ENCODE measurements at places on chromosomes 1 and 21.

DNA sequence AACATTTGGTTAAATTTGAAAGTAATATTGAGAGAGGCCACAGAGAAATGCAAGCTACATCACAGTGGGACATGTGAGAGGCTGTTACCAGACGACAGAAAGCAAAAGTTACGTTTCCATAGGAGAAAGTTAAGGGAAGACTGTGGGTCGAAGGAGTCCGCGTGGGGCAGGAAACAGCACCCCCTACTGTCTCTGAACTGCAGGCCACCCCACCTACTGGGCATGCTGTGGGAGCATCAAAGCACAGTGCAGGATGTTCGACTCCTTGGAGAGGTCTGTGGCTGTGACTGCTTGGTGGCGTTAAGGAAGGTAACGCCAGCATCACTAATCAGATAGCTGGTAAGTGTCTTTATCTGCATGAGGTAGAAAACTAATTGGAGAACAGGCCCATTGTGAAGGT, 123.9 kb downstream of the PTBP2 start:
- H3K27me3 ChIP-seq, result no peaks in the 10 kb centered on the region
- peak; percentile 34 for DNase-seq
- no peaks in the 10 kb centered on the region for H3K4me1 ChIP-seq
- no peak overlapping the region for H3K27ac ChIP-seq
- no peaks in the 10 kb centered on the region for H3K36me3 ChIP-seq

- H3K4me1 ChIP-seq, result no peaks in the 10 kb centered on the region
- no peak within 1 kb of the TSS for H3K4me3 ChIP-seq
- DNase-seq, result no peak
- H3K27ac ChIP-seq, result no peak within 1 kb of the TSS
Observed at GRCh38 chr1:146021622-146022402, at the start of gene HJV. Gene HJV (minus strand): TSS chr1:146021735. CDS start chr1:146020231, 1,504 bp downstream.

DNA sequence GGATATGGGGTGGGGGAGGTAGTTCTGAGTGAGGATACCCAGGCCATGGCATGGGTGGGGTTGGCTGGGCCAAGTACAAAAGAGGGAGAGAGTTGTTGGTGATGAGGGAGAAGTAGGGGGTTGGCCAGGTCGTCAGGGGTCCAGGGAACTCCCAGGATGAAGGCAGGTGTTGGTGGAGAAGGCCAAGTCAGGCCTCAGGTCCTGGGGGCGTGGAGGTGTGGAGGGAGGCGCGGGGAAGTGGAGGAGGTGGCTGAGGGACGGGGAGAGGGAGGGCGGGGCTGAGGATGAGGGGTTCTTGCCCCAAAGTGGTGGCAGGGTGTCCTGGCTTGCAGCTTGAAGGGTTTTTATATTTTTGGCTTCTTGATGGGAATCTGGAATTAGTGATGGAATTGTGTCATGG, 61.1 kb downstream of the FOXO6 start:
- H3K36me3 ChIP-seq, result no peaks in the 10 kb centered on the region
- no peak for DNase-seq
- H3K27me3 ChIP-seq, result no peaks in the 10 kb centered on the region
- H3K27ac ChIP-seq, result no peak overlapping the region
- peaks cover 7% of the 10 kb centered on the region for H3K4me1 ChIP-seq

GRCh38 chr1:71193153-71193552, 112.3 kb upstream of the ZRANB2 start:
- no peak overlapping the region for H3K4me3 ChIP-seq
- no peak overlapping the region for H3K27ac ChIP-seq
- DNase-seq, result no peak

DNA sequence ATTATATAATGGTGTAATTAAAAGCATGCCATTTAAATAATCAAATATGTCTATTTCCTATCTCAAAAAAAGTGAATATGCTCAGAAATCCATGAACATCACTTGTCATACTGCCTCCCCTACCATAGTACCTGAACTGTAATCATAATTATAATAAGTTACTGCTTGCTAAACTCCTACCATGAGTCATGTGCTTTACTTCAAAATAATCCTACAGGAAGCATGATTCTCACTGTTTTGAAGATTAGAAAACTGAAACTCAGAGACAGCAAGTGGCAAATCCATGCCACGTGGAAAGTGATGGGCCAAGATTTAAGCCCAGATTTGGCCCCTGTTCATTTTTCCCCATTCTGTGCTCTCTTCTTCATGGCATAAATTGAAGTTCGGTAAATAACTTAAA, 5.2 kb downstream of the LRRC7 start:
- H3K36me3 ChIP-seq, result no peaks in the 10 kb centered on the region
- H3K4me3 ChIP-seq, result no peak overlapping the region
- DNase-seq, result no peak

DNA sequence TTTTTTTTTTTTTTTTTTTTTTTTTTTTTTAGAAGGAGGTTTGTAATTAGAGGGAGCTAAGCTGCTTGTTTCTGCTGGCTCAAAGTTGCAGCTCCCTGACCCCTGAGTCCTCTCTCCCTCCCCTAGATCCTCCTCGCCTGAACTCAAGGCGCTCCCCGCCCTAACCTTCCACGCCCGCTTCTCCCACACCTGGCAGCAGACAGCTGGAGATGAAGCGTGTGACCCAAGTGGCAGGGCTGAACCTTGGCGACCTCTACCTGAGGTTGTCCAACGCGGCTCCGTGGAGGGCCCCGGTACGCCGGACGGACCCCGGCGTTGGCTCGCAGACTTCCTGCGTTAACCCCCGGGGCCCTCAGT, 795 bp downstream of the NGF start:
- no peak overlapping the region for H3K4me3 ChIP-seq
- no peaks in the 10 kb centered on the region for H3K36me3 ChIP-seq
- no peak for DNase-seq
- peaks cover 40% of the 10 kb centered on the region for H3K27me3 ChIP-seq
- peak overlapping the region; percentile 50 for H3K27ac ChIP-seq

DNA sequence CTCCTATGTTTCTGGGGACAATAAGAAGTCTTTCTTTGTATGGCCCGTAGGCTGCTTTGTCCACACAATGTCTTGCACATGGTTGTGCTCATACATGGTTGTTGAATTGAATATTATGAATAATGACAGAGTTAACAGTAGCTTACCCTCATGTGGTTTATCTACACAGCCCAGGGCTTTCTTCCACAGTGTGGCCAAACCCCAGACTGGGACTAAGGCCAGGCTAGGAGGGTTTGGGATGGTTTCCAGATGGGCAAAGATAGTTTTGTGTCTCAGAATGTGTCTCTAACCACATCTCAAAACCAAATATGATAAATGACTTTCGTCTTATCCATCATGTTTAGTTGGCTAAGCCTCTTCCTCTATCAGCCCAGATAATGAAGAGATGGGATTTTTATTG, 65.2 kb downstream of the CACNA1E start:
- no peaks in the 10 kb centered on the region for H3K27me3 ChIP-seq
- DNase-seq, result no peak
- no peak overlapping the region for H3K4me3 ChIP-seq
- no peaks in the 10 kb centered on the region for H3K36me3 ChIP-seq
- H3K27ac ChIP-seq, result no peak overlapping the region

- H3K4me1 ChIP-seq, result peaks cover 9% of the 10 kb centered on the region
- no peak overlapping the region for H3K27ac ChIP-seq
- DNase-seq, result no peak
- no peak overlapping the region for H3K4me3 ChIP-seq
- no peaks in the 10 kb centered on the region for H3K27me3 ChIP-seq
Observed at GRCh38 chr1:63931468-63931867, 157.7 kb downstream of the ROR1 start.

Data from transverse colon (tissue), 4 donors.